ENCODE measurements at places on chromosomes 2 and 18.
A peak's percentile ranks its signal among the peaks of the same experiment; 100 is the strongest.

DNA sequence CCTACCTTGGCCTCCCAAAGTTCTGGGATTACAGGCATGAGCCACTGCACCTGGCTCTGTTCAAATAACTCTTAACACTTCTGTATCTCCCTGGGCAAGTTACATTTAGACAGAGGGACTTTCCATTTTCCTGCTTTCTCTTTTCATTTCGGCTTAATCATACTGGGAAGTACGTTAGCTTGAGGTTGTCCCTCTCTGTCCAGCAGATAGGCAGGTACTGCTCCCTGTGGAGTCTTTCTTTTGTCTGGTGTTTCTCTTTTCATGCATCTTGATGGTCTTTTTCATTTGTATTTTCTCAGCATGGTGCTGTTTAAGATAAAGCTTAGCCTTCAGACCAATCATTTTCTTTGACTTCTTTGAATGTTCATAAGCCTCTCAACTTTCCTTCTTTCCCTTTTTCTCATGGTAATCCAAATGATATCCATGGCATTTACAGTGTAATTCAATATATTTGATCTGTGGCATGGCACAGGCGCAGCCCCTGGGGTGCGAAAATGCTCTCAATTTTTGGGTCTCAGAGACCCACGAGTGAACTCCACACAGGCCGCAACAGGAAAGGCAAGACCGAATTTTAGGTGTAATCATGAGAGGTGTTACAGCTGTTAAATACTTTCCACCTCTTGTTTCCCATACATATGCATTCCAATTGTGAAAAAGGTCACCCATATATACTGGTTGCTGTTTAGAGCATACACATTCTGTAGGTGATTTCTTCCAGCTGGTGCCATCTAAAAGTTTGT lies 99.9 kb upstream of the MYO3B start:
- no peak for DNase-seq

GRCh38 chr2:16522031-16522831 lies 143.4 kb downstream of the CYRIA start:
- no peak for DNase-seq

DNA sequence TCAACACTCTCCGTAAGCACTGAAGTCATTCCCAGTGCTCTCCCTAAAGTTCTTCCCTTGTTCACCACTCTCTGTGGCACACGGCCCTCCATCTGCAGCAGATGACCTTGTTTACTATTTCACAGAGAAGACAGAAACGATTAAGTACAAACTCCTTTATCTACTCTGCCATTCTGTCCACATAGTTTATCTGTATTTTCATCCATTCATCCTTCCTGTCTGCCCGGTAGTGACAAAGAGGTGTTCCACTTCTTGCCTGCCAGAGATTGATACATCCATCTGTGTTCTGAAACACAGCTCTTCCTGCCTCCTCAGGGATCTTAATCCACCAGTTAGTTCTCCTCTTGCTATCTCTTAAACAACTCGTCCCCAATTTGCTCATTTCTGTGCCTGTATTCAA lies 77.9 kb upstream of the CD226 start:
- no peak for DNase-seq

GRCh38 chr2:67213677-67214402 lies 183.3 kb upstream of the ETAA1 start:
- DNase-seq, result no peak

- DNase-seq, result no peak
Observed at GRCh38 chr2:211141646-211142045, 585.2 kb downstream of the CPS1 start.

- DNase-seq, result no peak
Observed at GRCh38 chr18:6315517-6316331, 99.0 kb downstream of the L3MBTL4 start.

DNA sequence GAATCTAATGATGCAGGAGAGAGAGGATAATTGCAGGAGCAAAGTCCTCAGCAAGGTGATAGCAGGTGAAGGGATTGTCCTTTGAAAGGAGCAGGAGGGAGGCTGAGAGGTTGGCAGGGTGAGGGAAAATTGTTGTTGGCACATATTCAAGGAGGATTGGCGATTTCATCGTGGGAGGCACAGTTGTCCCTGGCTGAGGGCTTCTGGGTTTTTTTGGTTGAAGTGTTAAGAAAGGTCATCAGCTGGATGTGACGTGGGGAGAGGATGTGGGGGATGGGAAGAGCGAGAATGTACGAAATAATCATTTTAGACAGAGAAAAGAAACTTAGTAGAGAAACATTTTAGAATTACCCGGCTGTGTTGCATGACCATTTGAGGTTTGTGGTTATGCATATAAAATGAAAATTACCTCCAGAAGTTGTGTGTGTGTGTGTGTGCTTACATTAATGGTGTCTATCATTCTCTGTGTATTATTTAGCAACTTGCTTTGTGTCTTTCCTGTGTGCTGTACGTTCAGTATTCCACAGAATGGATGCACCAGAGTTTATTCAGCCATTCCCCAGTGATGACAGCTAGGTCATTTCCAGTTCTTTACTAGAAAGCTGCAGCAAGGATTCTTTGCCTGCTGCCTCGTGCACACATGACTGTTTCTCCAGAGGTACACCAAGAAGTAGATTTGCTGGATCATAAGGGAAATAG lies 67.6 kb downstream of the SDC1 start:
- DNase-seq, result no peak

GRCh38 chr18:79413426-79413825 lies 17.7 kb downstream of the NFATC1 start:
- DNase-seq, result no peak

DNA sequence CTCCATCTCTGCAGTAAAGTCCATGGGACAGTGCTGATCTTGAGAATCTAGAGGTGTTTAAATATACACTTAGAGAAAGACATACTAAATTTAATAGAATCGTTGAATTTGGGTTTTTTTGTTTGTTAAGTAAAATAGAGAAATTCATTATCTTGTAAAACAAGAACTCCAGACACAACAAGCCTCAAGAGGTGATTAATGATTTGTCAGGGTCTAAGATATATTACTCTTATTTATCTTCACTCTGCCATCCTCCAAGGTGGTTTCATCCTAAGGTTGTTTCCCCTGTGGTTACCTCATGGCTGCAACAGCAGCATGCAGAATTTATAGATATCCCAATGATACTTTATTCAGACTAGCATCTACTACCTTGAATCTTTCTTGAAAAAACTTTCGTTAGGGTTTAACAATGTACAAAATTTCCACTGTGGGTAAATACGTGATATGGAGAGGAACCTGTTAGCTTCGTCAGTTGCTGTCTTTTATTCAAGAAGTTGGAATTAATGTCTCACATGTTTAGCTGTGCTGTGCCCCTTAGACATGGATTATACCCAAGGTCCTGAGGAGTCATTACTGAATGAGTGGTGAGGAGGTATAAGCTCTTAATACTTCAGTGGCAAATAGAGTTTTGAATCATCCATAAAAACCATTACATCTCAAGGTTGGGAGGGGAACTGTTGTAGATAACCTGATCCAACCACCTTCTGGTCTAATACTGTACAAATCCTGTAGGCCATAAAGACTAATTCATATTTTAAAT lies 128.0 kb downstream of the GPD2 start:
- no peak for DNase-seq

- no peak for DNase-seq
Observed at GRCh38 chr2:199972088-199972626, 16.8 kb downstream of the MAIP1 start.

DNA sequence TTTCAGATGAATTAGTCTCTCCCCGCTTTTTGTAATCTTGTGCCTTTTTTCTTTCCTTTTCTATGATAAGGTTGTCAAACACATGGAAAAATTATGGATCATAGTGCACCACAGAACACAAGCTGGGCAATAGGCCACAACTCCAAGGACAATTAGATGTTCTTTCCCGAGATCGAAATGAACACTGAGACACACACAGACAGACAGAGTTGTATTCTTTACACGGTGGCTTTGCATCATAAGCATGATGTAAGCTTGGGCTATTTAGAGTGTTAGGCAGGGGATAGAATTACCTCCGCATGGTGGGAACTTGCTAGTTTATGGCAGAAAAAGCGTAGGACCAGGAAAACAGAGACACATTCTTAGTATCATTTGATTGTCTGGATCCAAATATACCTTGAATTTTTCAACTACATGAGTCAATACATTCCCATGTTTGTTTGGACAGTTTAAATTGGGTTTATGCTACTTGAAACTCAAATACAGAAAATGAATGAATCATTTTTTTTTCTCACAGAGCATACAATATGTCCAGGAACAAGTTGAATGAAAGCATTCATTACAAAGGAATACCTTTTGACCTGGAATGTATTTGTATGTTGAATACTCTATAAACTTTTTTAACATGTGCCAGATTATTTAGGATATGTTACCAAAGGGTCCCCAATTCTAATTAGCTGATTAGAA lies 1611.5 kb upstream of the TMEFF2 start:
- no peak for DNase-seq

DNA sequence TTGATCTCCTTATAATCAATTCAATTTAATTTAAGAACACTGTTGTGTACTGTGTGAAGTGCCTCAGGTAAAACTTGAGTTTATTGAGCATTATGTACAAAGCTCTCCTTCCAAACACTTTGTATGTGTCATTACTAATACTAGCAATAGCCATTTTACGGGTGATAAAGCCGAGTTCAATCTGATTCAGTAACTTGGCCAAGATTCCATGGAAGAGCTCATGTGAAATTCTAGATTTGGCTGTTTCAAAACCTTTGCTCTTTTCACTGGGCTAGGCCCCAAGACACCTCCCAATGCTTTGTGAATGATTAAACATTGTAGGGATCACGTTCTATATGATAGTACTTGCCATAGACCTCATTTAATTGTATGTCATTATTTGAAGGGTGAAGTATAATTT lies 8.9 kb upstream of the NFE2L2 start:
- no peak for DNase-seq

DNA sequence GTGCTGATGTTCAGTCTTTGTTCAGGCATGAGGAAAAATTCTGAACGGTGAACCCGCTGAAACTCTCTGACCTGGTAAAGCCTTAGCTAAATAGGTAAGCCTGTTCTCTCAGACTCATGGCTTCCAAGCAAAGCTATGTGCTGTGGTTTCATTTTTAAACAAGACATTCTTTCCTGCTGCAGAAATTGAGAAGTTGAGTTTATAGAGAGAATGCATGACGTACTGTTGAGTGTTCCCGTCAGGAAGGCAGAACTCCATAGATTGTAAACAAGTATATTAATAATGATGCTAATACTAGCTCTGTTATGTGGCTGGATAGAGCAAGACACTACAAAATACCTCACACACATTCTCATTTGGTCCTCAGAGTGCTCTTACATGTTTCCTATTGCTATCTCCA lies 424.0 kb upstream of the CRIM1 start:
- DNase-seq, result no peak

- no peak for DNase-seq
Observed at GRCh38 chr18:77071711-77072292, 60.8 kb downstream of the MBP start.

DNA sequence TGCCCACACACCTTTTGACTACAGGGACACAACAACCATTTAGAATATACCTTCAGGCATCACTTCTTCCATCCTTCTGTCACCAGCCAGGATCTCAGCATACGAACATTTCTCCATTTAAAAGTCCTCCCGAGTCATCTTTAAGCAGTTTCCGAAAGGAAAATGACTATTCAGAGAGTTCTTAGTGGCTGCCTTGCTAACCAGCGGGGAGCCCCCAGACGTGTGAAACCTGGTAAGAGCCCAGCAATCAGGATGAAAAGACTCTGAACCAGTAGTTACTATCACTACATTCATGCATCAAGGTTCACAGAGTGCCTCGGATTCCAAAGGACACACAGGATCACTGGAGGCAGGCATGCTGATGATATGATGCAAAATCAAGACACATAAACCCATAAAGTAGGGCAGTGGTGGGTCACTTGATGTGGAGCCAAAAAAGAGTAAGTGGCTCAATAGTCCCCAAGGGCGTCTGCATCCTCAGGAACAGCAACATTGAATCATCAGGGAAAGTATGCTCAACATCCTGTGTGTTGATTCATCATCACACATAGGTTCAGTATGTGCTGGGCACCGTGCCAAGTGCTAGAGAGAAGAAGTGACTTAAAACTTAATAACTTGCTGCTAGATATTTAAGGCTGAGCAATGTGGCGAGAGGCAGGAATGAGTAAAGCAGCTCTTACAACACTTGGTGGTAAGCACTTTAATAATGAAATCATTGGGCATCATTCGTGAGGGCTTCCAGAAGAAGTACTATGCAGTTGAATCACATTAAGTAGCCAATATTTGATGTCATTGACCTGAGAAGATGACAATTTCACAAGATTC lies 4.4 kb downstream of the CCL20 start:
- DNase-seq, result peak; percentile 21
